ENCODE measurements at places on chromosomes 3 and 15.
A peak's percentile ranks its signal among the peaks of the same experiment; 100 is the strongest.

GRCh38 chr15:36024031-36024688 lies 478.2 kb upstream of the DPH6 start:
- peak; percentile 30 for DNase-seq

GRCh38 chr3:38016847-38017444 lies 12.5 kb downstream of the PLCD1 start:
- DNase-seq, result no peak

- no peak for DNase-seq
These were observed 134.4 kb upstream of the DAZL start for GRCh38 chr3:16739541-16740105.

GRCh38 chr3:50554553-50554952 lies 13.0 kb downstream of the C3orf18 start:
- DNase-seq, result no peak

DNA sequence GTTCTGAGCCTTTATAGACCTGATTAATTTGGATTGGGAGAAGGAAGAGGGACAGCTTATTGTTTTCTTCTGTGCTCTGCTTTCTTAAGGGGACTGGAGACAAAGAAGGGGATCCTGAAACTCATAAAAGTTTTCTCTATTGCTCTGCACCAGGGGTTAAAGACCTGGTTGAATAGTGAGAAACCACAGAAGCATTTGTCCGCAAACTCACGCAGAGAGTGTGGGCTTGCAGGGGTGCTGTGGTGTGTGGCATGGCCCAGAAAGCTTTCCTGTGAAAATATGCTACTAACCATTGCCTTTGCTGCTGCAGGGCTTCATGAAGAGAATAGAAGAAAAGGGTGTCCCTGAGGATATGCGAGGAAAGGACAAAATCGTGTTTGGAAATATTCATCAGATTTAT lies 73.1 kb upstream of the UMPS start:
- DNase-seq, result no peak

DNA sequence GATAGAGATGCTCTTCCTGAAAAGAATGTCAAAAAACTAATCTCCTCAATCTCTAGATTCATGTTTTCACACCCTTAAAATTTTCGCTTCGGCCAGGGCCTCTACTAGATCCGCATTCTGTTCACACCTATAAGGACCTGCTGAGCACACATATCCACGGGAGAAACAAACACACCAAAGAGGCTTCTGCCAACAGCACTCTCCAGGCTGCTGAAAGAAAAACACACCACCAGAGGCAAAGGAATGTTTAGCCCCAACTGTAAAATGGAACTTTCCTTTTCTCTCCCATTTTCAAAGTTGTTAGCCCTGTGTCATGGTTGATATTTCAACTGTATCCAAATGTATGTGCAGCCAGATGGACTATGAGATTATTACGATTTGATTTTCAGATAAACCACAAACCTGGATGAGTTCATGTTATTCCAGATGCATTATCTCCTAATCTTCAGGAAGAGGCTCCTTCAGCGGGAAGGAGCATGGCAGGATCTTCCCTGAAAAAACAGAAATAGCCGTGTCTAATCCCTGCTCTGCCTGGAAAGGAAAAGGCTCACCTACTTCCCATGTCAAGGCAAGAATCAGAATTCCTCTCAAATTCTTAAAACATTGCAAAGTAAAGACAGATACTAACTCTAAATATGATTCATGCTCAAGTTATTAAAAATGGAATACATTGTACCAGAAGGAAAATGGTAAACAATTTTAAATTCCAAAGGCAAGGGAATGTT lies 442.7 kb upstream of the NR2F2 start:
- DNase-seq, result no peak

GRCh38 chr3:152885076-152885475 lies 50.1 kb downstream of the P2RY1 start:
- DNase-seq, result no peak

DNA sequence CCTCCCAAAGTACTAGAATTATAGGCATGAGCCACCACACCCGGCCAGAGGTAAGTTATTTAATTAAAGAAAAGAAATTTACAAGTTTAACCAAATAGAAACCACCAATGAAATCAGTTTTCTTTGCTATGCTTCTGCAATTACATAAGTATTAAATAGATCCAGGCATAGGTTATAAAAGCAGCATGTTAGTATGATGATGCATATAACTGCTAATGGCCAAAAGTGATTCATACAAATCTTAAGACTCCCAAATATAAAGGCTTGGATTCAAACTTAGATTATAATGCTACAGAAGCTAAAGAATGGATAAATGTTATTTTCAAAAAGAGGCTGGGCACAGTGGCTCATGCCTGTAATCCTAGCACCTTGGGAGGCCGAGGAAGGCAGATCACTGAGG lies 32.8 kb upstream of the HDC start:
- no peak for DNase-seq

DNA sequence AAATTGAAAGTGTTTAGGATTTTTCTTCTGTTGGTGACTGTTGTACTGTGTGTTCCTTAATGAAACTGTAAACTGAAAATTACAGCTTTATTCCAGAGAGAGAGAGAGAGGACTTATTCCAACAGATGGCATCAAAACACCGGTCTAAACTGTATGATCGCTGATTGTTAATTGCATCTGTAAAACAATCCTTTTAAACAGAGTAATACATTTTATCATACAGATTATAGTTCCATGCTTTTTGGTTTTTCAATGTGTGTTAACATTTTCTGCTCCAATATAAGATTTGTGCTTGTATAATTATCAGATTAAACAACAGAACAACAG lies 289.7 kb upstream of the DNAJC19 start:
- DNase-seq, result no peak

- no peak for DNase-seq
These were observed 61.2 kb downstream of the RFTN1 start for GRCh38 chr3:16452261-16452660.

GRCh38 chr3:184771301-184772127 lies 40.5 kb upstream of the VPS8 start:
- DNase-seq, result no peak

- DNase-seq, result no peak
These were observed 14.4 kb downstream of the ETFA start for GRCh38 chr15:76296849-76297248.

DNA sequence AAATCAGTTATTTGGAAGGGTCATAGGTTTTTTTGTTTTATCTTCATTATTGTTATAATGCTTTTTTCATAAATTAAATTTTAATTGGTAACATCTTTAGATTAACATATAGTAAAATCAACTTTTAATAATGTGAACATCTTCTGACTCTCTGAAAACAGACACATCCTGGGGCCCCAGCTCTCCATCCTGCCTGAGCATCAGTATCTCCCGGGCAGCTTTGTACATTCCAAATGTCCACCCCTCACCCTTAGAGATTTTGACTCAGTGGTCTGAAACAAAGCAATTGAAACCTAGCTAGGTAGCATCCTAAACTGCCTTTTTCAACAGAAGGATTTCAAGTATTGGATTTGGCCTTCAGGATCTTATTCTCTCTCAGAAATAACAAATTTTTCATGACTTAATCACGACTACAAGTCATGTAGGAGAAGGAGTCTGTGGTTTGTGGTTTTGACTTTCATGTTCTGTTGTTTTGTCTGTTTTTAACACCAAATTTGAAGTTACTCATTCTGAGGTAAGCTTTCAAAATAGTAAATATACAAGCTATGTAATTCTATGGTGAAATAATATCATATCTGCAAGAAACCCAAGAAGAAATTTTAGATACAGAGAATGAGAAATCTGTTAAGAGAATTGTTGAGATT lies 147.3 kb upstream of the UBE2E2 start:
- no peak for DNase-seq

DNA sequence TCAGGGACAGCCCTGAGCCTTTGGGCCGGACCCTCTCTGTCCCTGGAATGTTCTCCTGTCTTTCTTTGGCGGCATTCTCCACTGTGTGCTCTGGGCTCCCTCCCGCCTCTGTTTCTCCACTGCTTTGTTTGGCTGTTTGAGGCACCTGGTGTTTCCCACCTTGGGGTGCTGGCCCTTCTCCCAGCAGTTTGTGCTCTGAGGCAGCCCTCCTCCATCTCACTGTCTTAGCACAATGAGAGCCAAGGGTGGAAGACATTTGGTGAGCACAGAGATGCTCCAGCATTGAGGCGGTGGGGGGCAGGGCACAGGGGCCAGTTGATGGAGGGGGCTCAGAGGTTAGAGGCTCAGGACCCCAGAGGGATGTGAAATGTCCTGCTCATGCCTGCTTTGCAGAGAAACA lies 54.3 kb downstream of the RASGRF1 start:
- no peak for DNase-seq

GRCh38 chr3:24296441-24297205 lies 198.0 kb downstream of the THRB start:
- no peak for DNase-seq

DNA sequence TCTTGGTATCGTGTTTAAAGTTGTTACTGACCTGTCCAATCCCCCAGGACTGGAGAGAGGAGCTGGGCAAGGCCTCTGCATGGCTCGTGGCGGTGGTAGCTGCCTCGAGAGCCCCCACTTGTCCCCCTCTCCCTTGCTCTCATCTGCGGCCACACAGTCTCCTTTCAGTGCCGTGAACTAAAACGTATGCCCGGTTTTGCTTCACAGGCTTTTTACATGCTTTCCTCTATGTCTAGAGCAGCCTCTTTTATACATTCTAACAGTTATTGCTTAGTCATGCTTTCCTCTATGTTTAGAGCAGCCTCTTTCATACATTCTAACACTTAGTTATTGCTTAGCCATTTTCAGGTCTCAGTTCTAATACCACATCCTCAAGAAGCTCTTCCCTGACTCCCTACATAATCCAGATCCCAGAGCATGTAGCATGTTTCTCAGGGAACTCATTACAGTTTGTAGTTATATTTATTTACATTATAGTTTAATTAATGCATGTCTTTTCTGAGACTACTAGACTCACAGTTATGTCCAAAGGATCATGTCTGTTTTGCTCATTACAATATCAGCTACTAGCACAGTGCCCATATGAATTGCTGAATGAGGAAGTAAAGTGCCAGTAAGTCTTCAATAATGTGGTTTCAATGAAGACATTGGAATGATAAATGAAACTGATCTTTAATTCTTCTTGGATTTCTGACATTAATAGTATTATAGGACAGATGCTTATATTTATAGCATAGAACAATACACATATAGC lies 66.5 kb upstream of the TBL1XR1 start:
- DNase-seq, result no peak

- no peak for DNase-seq
These were observed 50.4 kb downstream of the KLF13 start for GRCh38 chr15:31377030-31377429.

DNA sequence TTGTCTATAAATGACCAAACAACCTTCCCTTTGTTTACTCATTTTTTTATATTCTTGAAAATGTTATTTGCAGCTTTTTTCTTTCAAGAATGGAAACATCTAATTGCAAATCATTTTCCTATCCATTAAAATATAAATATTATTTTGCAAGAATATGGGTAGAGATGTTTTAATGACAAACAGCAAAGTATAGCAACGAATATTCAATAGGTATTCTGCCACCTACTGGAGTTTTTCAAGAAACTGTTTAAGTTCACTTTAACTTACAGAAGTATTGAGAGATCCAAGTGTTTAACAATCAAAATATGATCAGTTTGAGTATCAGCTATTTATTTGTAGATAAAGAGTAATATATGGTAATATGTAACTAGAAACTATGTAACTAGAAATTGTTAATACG lies 6.9 kb upstream of the EOGT start:
- no peak for DNase-seq

- DNase-seq, result no peak
These were observed 15.5 kb upstream of the CHD2 start for GRCh38 chr15:92884436-92885223.

DNA sequence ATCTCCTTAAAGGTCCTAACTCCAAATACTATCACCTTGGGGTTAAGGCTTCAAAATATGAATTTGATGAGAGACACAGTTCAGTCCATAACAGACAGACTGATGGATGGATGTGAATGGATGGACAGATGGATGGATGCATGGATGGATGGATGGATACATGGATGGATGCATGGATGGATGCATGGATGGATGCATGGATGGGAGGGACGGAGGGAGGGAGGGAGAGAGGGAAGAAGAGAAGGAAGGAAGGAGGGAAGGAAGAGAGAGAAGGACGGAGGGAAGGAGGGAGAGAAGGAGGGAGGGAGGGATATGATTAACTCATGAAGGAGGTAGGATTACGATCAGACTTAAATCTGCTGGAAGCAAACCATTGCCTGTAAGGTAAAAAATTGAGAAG lies 192.4 kb downstream of the LRRN1 start:
- no peak for DNase-seq

GRCh38 chr3:191637611-191638010 lies 176.6 kb downstream of the PYDC2 start:
- no peak for DNase-seq

- DNase-seq, result no peak
These were observed 40.1 kb downstream of the REC114 start for GRCh38 chr15:73483053-73483452.

- DNase-seq, result no peak
These were observed 440.5 kb upstream of the ADAMTS9 start for GRCh38 chr3:65128346-65128745.

DNA sequence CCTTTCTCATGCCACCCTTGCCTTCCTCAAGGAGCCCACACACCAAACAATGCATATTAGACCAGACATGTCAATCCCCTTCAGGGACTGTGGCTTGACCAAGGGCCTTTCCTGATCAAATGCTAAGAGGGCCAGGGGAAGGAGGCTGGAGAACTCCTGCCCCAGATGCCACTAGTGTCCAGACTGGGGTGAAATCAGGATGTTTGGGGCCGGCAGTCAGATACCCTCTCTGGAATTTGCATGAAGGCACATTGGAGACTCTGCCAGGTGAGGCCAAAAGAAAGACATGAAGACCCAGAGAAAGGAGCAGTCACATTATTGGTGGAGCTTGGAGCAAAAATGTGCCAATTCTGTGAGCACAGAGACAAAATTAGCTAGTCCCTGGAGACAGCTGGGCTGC lies 154.1 kb downstream of the TLE3 start:
- DNase-seq, result no peak

Measured in WERI-Rb-1 (cell line).